ENCODE measurements at places on chromosomes 4 and X. TPM values are rescaled to one million over a fixed set of nuclear protein-coding genes. Genes with fewer than 3 reads are reported as not detected.

Gene PABPC5
- total RNA-seq = 1.2 TPM

Gene NDST4
- total RNA-seq = not detected

Gene HOPX
- total RNA-seq = not detected

Gene FGD1
- 2.9 TPM for total RNA-seq

Gene SLC25A31
- total RNA-seq = not detected

Gene TACC3
- 39.3 TPM for total RNA-seq

Gene RELL1
- 119 TPM for total RNA-seq

Gene LRP2BP
- 0.24 TPM for total RNA-seq

Gene CAMK2D
- total RNA-seq = 44.4 TPM

Data from A375 (cell line).